ENCODE measurements at places on chromosomes 6 and 20. TPM values are rescaled to one million over a fixed set of nuclear protein-coding genes. Genes with fewer than 3 reads are reported as not detected.

GRIK2 gene
- total RNA-seq = not detected

SPAG4 gene
- 2.9 TPM for total RNA-seq

OR2H2 gene
- total RNA-seq = not detected

SCGN gene
- not detected for total RNA-seq

OLIG3 gene
- 0.17 TPM for total RNA-seq

JPH2 gene
- total RNA-seq = not detected

LHFPL5 gene
- total RNA-seq = not detected

Data from T-helper 1 cell treated with Interleukin-12 subunit alpha and Interleukin-12 subunit beta and Interleukin-4 antibody, amounts not matched to agents 30 ng/mL and 1 ng/mL, for 36 hours (primary cell).